Cardiac ventricle fibroblast (primary cell): ENCODE measurements at places on chromosomes 5 and 9. TPM values are rescaled to one million over a fixed set of nuclear protein-coding genes. Genes with fewer than 3 reads are reported as not detected.

Gene IGIP
- total RNA-seq = 6.1 and 6.6 TPM in 2 replicates

Gene OR13C2
- not detected in 2 replicates for total RNA-seq

Gene TRAF2
- 3.9 and 5.9 TPM in 2 replicates for total RNA-seq

Gene CNTNAP3
- 0.05 and 0.19 TPM in 2 replicates for total RNA-seq

Gene SIGMAR1
- 132 and 152 TPM in 2 replicates for total RNA-seq
